ENCODE measurements at places on chromosomes 6 and 20.

DNA sequence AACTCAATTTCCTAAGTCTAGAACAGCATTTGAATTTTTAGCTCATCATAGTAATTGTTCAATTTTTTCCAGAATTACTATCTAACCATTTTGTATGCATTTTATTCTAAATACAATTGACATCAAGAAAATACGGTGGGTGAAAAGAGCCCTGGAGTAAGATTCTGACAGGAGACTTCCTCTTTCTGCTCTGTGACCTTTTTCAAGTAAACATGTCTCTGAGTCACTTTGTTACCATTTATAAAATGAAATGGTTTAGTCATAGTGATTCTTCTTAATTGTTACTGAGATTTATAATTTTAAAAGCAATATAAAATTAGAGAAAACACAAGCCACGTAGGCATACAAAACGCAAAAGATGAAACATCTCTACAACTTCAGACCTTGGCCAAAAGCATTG is 80.2 kb downstream of the PLCB1 start:
- no peak for DNase-seq

GRCh38 chr20:16427571-16427970 is 145.7 kb downstream of the KIF16B start:
- no peak for DNase-seq

DNA sequence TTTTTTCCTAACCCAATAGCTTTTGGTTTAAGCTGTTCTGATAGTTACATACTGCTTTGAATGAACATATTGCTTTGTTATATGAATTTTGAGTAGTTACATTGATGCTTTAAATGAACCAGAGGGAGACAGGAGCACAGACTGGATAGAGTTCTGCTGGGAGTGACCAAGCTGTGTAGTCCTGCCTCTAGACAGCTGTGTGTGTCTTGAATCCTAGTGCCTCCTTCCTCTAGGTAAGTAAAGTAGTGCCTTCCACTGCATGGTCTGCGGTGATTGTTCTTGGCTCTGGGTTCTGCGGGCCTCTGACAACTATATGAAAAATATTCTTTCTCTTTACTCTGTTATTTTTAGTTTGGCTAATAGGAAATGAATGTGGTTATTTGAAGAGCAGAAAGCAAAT is 46.0 kb upstream of the ADGRG6 start:
- no peak for DNase-seq

DNA sequence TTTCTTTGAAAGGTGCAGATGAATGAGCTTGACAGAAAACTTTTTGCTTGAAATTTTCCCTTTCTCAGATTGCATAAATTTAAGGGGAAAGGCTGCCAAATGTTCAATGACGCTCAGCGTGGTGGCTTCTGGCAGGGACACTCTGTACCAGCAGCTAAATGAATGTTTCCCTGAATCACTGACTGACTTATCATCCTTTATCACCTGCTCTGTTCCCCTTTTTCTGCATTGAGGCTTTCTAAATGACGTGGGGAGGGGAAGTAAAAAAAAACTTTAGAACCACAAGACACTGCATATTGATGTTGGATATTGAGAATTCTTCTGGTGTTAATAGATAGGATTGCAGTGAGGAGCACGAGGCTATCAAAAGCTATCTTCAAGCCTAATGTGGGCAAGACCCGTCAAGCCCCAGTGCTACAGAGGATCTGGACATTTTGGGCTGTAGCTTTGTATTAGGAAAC is 46.9 kb upstream of the ENPP5 start:
- no peak for DNase-seq

DNA sequence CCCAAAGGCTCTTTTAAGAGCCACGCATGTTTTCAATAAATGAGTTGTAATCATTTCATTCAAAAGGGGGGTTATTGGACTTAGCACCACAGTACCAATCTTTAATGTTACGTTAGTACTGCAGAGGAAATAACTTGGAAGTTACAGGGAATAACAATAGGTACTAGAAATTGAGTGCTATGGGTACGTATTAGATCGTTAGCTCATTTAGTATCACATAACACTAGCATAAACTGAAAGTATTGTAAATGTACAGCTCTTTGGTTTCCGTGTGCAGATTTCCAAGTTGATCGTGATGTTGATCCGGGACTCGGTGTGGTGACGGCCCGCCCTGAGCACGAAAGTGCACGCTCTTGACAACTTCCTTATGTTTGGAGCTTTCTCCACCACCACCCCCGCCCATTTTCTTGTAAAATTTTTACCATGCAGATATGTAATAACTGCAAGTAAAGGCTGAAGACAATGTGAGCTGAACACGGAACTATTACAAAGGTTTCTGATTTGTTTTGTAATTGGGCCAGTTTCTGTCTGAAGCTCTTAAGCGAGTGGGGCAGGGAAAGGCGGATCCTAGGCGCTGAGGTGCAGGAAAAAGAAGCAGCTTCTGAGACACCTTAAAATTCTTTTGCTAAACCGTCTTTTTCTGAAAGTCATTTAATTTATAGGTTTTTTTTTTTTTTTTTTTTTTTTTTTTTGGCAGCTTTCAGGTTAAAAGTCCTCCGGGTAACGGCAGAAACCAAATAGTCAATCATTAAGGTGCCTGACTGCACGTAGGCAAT is 71.5 kb downstream of the HFE start:
- peak; percentile 53 for DNase-seq

DNA sequence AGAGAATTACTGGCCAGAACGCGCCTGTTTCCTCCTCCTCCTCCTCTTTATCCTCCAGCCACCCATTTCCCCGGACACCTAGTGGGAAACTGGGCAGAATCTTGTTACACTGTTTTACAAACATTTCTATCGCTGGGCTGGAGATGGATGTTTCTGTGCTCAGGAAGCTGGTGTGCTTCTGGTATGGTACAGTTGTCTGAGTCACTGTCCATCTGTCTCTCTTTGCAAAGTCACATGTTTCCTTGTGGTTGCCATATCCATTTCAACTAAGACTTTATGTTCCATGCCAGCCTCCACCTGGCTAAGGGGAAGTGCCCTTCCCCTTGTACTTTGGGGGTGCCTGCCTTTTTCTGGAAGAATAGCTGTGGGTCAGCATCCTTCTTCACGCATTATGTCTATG is 52.9 kb upstream of the SLC22A16 start:
- no peak for DNase-seq

DNA sequence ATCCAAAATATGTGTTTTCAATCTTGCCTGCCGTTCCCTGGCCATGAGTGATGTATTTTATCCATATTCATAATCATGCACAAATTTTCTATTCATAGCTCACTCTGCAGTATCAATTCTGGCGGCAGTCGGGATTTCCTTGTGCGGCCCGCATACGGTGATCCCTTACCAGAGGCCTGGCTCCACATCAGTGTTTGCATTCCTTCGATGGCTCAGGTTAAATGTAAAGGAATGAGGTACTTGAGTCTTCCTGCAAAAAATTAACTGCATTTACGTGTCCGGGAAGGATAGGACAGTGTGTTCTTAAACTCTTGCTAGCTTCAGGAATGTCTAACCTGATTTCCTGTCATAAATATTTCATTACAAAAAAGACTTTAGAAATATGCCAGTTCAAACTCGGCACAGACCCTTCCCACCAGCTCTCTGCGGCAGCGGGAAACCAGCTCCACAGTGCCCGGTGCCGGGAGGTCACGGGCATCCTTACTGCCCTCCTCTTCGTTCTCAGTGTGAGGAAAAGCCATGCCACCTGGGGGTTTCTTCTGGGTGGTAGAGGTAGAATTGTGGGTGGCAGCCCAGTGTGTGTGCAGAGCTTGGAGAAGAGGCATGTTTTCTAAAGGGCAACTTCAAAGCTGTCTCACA is 154.5 kb downstream of the MOXD1 start:
- DNase-seq = no peak

DNA sequence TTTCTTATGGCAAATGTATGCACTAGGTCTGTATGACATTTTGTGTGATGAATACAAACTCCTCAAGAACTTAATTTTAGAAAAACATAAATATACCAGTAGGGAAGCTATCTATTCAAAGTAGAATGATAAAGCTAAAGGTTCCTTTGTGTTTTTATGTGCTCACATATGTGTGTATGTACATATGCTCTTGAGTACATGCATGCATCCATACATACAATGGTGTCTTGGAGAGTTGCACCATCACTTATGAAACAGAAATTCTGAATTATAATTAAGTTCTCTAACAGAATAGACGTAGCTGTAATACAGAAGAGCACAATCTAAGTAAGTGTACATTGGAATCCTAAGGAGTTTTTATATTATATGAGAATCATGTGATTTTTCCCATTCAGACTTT is 2.3 kb downstream of the NKAIN2 start:
- DNase-seq = no peak

GRCh38 chr20:53154540-53154939 is 182.4 kb downstream of the TSHZ2 start:
- no peak for DNase-seq

DNA sequence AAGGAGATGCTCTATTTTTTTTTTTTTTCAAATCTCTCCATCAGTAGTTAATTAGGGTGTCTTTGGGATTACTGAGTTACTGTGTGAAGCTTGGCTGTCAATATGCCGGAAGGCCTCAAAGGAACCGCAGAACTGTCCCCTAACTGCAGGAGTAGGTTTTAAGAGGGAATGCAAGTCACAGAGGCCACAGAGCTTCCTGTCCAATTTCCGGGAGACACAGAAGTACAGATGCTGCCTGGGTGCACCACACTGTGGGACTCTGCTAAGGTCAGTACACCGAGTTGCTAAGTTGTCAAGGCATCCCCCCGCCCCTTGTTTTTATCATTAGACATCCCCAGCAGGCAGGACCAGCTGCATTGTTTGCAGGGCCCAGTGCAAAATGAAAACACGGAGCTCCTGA is 120.2 kb upstream of the RAB32 start:
- no peak for DNase-seq

DNA sequence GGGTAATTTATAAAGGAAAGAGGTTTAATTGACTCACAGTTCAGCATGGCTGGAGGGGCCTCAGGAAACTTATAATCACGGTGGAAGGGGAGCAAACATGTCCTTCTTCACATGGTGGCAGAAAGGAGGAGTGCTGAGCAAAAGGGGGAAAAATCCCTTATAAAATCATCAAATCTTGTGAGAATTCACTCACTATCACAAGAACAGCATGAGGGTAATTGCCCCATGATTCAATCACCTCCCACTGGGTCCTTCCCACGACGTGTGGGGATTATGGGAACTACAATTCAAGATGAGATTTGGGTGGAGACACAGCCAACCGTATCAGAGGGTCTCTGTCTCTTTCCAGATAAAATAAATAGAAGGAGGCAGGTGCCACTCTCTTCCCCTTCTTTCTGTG is 48.7 kb downstream of the TNFAIP3 start:
- no peak for DNase-seq

DNA sequence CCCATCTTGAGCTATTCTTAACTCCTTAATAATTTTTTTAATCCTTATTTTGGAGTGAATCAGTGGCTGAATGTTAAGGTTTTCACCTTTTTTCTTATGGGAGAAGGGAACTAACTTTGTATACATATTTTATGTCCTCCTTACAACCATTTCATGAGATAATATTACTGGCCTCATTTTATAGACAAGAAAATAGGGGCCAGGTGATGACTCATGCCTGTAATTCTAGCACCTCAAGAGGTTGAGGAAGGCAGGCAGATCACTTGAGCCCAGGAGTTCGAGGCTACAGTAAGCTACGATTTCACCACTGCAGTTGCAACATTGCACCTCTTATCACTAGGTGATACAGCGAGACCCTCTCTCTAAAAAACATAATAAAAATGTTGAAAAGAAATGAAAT is 128.7 kb downstream of the TMEM242 start:
- DNase-seq = no peak

GRCh38 chr6:148307405-148307804 is 35.2 kb upstream of the SASH1 start:
- no peak for DNase-seq

GRCh38 chr20:45892828-45893500 is 1.8 kb downstream of the CTSA start:
- DNase-seq = no peak

DNA sequence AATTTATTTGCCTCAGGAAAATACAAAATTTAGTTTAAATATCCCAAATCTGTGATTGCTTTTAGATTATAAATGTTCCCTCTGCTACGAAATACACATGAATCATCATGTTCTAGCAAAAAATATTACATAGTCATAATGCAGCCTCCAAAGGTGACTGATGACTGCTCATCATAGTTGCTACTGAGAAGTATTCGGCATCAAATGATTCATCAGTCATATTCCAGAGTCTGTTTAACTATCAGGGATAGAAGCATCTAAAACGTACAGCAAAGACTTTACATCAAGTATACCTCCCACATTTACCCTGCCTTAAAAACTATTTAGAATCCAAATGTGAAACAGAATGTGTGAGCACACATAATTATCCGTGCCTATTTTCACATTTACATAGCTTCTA is 626.0 kb downstream of the CDH26 start:
- DNase-seq = no peak

- DNase-seq = peak; percentile 9
Observed at GRCh38 chr20:2692036-2692885, at the start of gene EBF4. Gene EBF4 (plus strand): TSS chr20:2692780. CDS start chr20:2693646, 866 bp downstream.

- DNase-seq = no peak
Observed at GRCh38 chr20:8774412-8774811, 294.5 kb upstream of the PLCB4 start.

DNA sequence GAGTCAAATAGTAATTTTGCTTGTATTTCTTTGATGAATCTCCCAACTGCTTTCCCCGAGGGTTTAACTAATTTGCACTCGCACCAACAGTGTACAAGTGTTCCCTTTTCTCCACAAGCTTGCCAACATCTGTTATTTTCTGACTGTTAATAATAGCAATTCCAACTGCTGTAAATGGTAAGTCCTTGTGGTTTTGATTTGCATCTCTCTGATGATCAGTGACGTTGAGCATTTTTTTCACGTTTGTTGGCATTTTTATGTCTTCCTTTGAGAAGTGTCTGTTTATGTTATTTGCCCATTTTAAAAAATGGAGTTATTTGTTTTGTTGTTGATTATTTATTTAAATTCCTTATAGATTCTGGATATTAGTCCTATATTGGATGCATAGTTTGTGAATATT is 399.8 kb upstream of the MAN1A1 start:
- DNase-seq = no peak

DNA sequence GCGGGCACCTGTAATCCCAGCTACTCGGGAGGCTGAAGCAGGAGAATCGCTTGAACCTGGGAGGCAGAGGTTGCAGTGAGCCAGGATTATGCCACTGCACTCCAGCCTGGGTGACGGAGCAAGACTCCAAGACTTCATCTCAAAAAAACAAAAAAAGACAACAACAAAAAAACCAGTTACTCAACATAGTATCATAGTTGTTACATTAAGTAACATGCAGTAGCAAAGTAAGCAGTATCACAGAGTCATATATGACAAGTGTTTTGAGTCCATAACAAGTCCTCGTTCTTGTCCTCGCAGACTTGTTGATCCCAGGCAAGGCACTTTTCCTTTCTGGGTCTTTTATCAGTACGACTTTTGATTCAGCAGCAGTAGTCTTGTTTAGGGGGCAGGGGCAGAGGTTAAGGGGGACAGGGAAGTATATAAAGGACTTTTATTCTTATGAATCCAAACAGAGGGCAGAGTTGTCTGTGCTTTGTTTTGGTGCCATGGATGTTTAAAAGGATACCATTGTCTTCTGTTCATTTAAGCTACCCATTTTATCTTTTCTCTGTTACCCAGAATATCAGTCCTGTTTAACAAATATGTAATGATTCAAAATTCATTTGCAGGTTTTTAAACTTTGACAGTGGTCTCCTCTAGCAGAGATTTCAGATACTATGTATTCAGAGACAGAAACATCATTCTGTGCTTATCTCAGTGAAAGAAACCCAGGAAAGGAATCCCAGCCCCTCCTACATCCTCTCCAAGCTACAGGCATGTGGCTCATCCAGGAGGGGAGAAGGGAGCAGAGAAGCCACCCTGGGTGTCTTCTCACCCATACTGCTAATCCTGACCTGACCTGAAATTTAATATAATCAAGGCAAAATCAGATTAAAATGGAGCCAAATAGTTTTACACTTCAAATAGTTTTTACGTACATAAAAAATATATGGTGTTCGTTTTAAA is 137.9 kb upstream of the EDN1 start:
- DNase-seq = no peak

All from T-helper 22 cell (primary cell).